ENCODE measurements at places on chromosomes 3 and 15.

DNA sequence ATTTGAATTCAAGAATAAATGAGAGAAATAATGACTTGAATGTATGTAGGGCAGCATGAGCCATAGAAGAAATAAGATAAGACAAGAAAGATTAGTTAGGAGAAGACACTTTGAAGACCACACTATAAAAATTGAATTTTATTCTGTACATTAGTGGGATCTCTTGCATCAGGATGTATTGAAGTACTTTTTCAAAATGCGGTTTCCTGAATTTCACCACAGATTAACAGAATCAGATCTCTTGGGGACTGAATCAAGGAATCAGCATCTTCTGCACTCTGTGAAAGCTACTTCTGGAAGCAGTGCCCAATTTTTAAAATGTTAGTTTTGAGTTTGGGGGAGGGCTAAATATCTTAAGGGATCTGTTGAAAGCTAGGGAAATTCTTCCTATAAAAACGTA lies 763.9 kb upstream of the GOLIM4 start:
- no peak for DNase-seq

- DNase-seq: no peak
Measured at GRCh38 chr3:196198771-196199753, 12.1 kb downstream of the ZDHHC19 start.

- DNase-seq: peak; percentile 91
Measured at GRCh38 chr15:61521953-61522352, 292.9 kb upstream of the RORA start.

GRCh38 chr15:98671060-98672008 lies 23.0 kb downstream of the IGF1R start:
- peak; percentile 77 for DNase-seq

- no peak for DNase-seq
Measured at GRCh38 chr3:195198426-195199346, 72.3 kb downstream of the XXYLT1 start.

GRCh38 chr3:38458796-38459498 lies 5.3 kb downstream of the ACVR2B start:
- DNase-seq: no peak

DNA sequence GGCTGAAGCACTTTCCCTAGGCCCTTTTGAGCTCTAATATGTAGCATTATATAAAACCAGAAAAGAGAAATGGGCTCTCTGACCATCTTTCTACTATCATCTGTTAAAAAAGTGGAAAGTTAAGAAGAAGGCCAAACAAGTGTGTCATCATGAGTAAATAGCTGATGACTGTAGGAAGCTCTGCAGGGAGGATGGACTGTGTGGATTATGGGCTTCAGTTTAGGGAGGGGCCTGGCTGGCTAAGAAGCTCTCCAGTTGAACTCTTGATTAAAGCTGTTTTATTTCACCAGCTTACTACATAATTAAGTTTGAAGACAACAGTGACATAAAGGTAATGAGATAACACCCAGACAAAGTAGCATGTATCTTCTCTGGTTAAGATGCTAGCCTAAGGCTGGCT lies 30.6 kb downstream of the INTS14 start:
- peak; percentile 71 for DNase-seq

DNA sequence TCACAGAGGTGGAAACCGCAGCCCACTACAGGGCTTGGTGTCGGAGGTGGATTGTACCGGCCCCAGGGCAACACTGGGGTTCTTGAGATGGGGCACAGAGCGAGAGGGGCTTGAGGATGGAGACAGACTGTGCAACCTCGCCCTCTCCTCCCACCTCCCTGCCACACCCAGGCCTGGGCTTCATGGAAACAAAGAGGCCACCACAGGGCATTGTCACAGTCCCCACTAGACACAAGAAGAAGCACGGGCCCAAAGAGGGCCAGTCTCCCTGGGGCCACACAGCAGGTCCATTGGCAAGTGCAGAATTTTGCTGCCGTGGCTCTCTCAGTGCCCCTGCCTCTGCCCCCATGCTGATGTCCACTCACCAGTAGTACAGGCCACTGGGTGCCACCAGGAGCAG lies 4.1 kb upstream of the CALML4 start:
- no peak for DNase-seq

DNA sequence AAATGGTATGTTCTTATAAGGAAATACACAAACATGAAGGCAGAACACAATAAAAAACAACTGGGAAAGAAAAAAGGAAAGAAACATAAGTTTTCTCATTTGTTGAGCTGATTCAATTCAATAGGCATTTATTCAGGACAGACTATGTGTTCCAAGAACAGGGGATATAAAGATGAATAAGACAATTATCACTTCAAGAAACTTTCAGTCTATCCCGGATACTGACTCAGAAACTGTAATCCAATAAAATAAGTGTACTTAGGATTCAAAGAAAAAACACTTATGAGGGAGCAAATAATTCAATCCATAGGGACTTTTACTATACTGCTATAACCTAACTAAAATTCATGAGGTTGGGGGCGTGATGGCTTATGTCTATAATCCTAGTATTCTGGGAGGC lies 3.5 kb upstream of the POPDC2 start:
- peak; percentile 27 for DNase-seq
